ENCODE measurements at places on chromosomes 4 and X. TPM values are rescaled to one million over a fixed set of nuclear protein-coding genes. Genes with fewer than 3 reads are reported as not detected.
A peak's percentile ranks its signal among the peaks of the same experiment; 100 is the strongest.

DNA sequence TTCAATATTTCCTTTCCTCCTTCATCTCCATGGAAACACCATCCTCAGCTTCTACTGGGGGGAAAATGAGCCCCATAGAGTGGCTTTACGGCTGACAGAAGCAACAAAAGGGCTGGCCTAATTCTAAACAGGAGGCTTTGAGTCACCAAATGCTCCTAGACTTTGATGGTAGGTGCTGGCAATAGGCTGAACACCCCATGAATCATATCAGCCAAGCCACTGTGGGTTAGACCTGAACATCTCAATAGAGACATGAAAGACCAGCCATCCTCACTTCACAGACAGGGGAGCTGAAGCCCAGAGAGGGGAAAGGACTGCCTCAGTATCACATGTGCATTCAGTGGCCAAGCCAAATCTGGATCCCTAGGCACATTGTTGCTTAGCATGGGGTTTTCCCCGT lies 107.6 kb downstream of the AMER1 start:
- DNase-seq: no peak

SH3RF1 gene
- 5.0 TPM for total RNA-seq

DNA sequence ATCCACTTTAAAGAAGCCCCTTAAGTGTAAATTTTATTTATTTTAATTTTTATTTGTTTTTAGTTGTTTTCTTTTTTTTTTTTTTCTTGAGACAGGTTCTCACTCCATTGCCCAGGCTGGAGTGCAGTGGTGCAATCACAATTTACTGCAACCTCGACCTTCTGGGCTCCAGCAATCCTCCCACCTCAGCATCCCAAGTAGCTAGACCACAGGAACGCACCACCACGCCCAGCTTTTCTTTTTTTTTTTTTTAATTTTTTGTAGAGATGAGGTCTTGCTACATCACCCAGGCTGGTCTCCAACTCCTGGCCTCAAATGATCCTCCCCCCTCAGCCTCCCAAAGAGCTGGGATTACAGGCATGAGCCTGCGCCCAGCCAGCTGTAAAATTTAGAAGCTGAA lies 6.0 kb downstream of the SAT1 start:
- DNase-seq: peak; percentile 28

DNA sequence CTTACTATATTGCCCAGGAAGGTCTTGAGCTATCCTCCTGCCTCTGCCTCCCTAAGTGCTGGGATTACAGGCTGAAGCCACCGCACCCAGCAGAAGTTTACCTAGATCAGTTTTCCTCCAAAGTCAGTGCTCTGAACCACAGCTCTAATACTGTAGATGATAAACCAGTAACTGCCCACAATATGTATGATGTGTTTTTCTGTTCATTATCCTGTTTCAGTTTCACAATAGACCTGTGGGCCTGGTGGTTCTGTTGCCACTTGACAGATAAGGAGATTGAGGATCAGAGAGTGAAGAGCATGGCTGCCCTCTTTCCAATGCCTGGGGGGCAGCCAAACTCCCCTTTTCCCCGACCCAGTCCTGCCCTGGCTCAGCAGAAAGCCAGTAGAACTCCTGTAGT lies 87.0 kb downstream of the EFNB1 start:
- DNase-seq: no peak

USP17L18 gene
- not detected for total RNA-seq

DNA sequence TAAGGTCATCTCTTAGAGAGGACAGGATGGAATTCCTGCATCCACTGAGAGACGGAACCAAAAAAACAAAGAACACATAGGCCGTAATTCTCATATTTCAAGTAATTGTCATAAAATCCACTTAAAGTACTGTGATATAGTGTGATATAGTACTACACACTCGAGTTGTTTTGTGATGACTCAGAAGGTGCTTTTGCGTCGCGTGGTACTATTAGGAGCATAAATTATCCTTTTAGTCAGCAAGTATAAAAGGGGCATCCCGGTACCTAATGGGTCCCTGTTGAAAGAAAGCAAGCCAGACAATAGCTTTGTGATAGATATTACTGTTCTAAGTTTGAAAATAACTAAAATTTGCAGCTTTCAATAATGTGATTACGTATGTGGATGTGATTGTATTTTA lies 55.3 kb downstream of the GPR143 start:
- DNase-seq: no peak

F11 gene
- not detected for total RNA-seq

GRCh38 chrX:135489542-135489941 lies 30.9 kb upstream of the INTS6L start:
- DNase-seq: no peak

ADH6 gene
- not detected for total RNA-seq

MEPE gene
- 0.07 TPM for total RNA-seq

DNA sequence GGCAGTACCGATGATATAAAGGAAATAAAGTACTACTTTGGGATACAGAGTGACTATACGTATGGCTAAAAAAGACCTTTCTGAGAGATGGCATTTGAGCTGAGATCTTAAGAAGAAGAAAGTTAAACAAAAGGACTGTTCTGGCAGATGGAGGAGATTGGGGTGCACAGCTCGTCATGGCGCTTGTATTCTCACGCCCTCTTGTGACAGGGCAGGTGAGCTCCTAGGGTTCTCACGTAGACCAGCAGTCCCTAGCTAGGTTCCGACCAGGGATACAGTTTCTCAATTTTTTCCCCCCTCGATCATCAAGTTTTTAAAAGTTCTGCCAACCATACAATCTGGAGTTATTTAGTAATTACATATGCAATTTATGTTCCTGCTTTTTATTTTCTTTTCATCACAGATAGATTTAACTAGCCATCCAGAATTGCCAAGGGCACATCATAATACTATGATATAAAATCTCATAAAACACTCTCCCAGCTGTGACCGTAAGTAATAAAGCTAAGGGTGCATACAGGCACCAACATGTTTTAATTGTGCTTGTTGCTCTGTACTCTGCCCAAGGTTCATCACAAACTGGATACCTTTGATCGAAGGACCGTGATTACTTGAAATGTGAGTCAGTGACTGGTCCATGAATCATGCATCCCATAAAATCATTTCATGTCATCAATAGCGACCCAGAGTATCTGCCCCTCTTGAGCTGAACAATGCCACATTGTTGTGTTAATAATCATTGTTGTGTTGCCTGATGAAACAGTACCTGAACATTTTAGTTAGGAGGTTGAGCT lies 69.4 kb upstream of the ZNF518B start:
- DNase-seq: peak; percentile 45

All from M059J (cell line).